Mucosa of descending colon (tissue), 3 donors: ENCODE measurements at places on chromosomes 3 and 15.

DNA sequence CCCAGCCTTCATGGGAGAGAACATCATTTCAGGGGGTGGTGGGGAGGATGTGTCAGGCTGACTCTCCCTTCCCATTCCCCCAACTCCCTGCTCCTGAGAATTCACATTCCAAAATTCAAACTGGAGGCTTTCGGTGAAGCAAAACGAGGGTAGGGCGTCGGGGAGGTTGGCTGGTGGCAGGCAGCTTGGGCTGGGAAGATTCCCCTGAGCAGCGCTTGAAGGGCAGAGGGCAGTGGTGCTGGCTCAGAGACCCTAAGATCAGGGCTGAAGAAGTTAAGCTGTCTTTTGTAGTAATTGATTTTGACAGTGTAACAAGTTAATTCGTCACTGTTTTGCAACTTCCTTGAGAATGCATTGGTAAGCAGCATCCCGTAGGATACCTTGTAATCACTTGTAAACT lies 187.8 kb downstream of the RAB11A start:
- no peak for DNase-seq

DNA sequence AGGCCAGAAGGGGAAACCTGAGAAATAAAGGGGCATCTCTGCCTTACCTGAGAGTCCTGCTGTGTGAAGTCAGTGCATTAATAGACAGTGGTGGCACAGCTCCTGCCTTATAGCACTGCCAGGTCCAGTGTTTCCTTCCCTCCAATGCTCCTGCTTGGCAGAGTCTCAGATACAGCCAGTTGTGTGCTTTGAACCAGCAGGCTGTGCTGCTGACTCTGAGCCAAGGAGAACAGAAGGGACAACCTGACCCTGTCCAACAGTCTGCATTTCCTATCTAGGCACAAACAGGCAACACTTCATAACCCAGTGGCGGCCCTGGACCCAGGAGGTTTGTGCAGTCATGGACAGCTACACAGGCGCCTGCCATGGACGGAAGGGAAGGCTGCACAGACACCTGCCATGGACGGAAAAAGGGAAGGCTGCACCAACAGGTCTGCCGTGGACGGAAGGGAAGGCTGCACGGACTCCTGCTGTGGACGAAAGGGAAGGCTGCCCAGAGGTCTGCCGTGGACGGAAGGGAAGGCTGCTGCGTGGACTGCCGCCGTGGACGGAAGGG lies 33.9 kb upstream of the PLXNA1 start:
- DNase-seq: no peak

DNA sequence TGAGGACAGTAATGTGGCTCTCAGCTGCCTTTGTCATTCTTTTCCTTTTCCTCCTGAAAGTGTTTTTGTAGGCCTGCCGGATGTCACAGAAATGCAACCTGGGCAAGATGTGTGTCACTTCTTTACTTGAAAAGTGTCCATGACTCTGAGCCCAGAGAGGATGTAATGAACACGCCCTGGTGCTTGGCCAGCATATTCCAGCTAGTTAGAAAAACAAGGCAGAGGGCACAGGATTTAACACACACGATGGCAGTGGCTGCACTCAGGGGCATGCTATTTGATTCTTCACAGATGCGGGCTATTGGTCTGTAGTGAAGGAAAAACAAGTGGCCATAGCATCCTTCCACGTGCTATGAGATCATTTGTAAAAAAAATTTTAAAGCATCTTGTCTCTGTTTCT lies 30.3 kb upstream of the PTX3 start:
- no peak for DNase-seq

DNA sequence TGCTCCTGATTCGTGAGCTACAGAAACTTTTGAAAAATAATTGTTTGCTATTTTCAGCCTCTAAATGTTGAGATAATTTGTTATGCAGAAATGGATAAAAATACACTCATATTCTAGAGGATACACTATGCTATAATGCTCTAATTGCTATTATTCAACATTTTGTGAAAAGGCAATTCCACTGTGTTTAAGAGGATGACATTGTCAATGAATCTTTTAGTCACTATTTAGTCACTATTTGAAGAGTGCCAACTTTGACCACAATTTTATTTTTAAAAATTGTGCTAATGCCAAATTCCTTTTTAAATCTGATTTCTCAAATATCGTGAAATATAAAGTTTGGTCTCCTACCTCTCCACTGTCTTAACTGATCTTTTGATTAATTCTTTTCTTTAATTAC lies 604.9 kb upstream of the KCNMB2 start:
- no peak for DNase-seq

DNA sequence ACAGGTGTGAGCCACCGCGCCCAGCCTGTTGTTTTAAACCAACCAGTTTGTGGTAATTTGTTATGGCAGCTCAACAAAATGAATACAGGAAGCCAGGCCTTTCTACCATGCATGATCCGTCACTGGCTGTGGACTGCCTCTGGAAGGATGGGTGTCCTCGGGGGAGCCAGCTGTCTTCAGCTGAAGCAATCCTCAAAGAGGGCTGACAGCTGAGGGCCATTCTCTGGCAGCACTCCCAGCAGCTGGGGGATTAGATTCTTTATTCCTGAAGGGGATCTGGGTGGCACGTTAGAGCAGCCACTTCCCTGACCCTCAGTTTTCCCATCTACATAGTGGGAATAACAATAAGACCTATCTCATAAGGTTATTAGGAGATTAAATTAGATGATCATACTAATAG lies 24.4 kb downstream of the POLR2M start:
- DNase-seq: no peak

GRCh38 chr3:78985981-78986380 lies 781.8 kb downstream of the ROBO1 start:
- DNase-seq: no peak

GRCh38 chr3:136642711-136643110 lies 109.5 kb downstream of the STAG1 start:
- DNase-seq: no peak

DNA sequence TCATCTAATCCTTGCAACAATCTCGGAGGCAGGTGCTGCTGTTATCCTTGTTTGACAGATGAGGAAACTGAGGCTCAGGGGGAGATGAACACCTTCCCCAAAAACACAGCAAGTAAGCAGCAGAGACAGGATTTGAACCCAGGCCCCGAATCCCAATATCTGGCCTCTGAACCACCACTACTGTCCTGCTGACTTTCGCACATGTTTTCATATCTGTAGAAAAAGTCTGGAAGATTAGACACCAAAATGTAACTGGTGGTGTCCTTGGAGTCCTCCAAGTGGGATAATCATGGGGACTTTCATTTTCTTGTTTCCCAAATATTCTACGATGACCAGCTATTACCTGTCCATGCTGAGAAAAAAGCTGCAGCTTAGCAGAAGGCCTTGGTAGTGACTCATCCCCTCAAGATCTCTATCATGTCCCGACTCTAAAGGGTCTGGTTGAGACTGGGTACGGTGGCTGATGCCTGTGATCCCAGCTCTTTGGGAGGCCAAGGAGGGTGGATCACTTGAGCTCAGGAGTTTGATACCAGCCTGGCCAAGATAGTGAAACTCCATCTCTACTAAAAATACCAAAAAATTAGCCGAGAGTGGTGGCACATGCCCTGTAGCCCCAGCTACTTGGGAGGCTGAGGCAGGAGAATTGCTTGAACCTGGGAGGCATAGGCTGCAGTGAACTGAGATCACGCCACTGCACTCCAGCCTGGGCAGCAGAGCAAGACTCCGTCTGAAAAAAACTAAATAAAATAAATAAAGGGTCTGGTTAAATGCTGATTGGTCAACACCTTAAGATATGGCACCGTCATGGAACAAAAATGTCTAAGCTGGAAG lies 8.6 kb downstream of the IRAK2 start:
- no peak for DNase-seq

DNA sequence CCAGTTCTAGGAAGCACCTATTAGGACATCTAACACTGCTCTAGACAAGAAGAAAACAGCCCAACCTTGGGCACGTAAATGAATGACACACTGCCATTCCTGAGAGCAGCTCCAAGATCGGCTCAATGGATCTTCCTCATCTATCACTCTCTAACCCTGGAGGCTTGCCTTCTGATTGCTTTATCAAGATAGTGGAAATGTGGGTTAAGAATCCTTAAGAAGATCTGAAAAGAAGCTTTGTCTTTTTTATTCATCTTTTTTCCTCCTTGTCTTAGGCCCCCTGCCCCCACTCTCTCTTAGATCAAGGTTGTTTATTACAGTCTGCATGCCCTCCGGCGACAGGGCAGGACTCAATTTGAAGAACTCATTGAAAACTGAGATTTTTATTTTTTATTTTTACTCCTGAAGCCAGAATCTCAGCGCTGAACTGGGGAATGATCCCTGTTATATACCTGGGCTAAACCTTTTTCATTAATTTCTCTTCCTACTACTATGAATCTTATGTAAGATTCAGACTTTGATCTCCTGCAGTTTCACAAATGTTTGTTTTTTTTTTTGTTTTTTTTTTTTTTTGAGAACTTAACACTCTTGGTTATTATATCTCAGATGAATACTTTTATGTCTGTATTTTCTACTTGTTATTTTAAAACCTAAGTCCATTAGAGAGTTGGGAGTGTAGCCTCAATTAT lies 219.5 kb downstream of the SV2B start:
- DNase-seq: no peak

DNA sequence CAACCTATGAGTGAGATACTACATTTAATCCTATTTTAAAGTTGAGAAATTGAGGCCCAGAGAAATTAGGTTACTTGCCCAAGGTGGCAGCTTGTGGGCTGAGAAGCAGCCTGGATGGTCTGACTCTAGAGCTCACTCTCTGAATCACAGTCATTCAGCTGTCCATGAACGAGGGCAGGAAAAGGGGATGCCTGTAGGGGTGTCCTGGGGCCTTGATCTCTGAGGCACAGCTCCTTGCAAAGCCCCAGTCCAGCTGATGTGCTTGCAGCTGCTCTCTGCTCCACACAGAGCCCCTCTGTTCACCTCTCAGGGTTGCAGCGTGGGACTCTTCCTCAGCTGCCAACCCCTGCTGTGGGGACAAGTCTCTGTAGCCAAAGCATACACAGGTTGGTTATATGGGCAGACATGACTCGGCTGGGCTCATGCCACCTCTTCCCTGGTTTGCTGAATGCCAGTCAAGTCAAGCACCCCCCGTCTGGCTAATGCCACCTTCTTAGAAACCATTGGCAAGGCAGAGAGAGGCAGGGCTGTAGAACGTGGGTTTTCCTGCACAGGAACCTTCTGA lies 56.8 kb downstream of the GASK1A start:
- no peak for DNase-seq

GRCh38 chr3:151174351-151174750 lies 28.7 kb downstream of the GPR171 start:
- DNase-seq: no peak

- DNase-seq: no peak
Observed at GRCh38 chr15:56698270-56698669, 35.0 kb downstream of the ZNF280D start.

DNA sequence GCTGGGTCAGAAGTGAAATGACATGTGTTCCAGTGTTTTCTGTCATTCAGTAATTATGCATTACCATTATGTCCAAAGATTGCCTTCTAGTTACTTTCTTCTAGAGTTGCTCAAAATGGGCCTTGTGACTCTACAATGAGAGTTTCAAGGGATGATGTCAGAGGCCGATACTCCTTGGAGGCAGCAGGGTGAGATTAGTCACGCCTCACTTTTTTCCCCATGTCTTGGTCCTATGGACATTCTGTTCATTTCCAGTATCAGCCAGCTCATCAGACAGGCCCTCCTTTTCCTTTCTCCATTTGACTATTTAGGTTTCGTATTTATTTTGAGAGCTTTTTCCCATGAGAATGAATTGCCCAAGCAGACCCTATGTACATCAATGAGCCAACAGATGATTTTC lies 17.5 kb downstream of the VGLL3 start:
- no peak for DNase-seq

- no peak for DNase-seq
Observed at GRCh38 chr3:50190936-50191660, at the start of gene GNAT1. GNAT1 (plus strand) TSS chr3:50191610; CDS start chr3:50191726, 116 bp downstream.

DNA sequence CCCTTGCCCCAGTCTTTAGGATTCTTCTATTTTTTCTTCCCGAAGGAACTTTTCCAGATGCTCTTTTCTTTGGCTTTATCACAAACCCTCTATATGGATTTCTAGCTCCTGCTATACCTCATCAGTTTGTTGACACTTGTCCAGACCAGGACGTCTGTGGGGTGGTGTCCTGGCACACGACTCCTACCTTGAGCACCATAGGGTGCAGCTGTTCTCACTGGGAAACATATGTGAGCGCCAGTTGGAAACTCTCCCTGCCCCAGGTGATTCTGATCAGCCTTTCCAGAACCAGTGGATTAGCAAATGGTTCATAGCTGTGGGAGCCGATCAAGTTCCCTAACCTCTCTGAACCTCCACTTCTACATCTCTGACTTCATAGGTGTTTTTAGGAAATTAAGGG lies 40.6 kb upstream of the USP3 start:
- DNase-seq: no peak

GRCh38 chr3:53231532-53232511 lies 24.0 kb downstream of the TKT start:
- DNase-seq: peak; percentile 8

DNA sequence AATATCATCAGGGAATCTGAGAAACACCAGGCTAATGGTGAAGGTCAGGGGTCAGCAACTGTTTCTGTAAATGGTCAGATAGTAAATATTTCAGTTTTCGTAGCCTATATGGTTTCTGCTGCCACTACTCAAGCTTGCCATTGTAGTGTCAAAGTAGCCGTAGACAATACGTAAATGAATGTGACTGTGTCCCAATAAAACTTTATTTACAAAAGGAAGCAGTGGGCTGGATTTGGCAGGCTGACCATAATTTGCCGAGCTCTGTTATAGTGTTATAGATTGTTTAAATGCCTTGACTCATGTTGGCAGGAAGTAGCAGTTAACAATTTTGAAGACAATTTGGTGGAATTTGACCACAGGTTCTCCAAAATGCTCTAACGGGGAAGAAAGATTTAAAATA lies 548.2 kb downstream of the FOXP1 start:
- DNase-seq: no peak

GRCh38 chr3:101049532-101049931 lies 56.3 kb upstream of the ABI3BP start:
- no peak for DNase-seq

DNA sequence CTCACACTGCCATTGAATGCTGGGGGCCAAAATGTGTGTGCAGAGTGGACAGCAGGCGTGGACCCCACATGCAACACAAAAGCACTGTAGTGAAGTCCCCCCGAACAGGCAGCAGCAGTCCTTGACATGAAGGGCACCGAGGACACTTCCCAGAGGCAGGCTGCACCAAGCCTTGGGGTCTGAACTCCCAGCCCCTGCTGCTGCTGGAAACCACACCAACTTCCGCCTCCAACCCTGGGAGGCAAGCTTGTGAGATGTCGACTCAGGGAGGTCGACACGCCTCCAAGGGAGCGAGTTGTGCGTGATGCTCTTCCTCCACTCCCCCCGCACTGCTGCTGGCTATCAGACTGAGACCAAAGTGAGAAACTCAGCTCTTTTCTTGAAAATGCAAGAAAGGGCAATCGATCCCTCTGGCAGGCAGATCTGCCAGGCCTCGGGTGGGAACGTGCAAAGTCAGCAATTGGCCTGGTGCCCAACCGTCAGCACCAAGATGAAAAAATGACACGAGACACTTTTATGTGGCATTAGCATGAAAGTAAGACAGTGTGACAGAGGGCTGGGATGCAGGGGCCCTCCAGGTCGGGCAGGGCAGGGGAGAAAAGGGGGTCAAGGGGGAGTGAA lies 43.6 kb downstream of the WHAMM start:
- DNase-seq: no peak
